ENCODE measurements at places on chromosomes 1 and 21.

GRCh38 chr1:5972198-5972520, 20.1 kb downstream of the NPHP4 start:
- no peak for DNase-seq

GRCh38 chr1:82598812-82599211, 798.1 kb downstream of the ADGRL2 start:
- DNase-seq: no peak

GRCh38 chr1:29527314-29528004, 291.1 kb downstream of the PTPRU start:
- DNase-seq: no peak

- no peak for DNase-seq
Observed at GRCh38 chr1:79193211-79194079, 186.9 kb upstream of the ADGRL4 start.

DNA sequence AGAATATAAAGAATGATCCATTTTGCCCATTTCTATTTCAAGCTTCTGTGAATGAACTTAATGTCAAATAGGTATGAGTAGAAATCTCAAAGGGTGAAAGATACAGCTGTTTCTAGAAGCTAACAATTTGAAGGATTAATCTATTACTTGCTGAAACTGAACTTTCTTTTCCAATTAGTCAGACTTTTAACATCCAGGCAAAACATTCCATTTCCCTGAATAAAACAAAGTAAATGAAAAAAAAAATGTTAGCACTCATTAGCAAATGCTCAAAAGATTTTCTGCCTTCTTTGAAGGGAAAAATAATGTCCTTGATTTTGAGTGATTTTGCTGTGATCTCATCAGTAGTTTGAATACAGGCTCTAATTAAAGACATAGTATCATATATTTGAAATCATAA, 447.6 kb upstream of the PRMT6 start:
- DNase-seq: no peak

DNA sequence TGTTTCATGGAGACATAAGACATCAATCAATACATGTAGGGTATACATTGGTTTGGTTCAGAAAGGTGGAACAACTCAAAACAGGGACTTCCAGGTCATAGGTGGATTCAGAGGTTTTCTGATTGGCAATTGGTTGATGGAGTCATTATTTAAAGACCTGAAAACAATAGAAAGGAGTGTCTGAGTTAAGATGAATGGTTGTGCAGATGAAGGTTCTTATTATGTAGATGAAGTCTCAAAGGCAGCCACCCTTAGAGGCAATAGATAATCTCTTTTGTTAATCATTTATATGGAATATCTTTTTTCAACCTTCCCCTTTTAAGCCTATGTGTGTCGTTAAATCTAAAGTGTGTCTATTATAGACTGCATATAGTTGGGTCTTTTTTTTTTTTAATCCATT, 67.8 kb upstream of the LYPLAL1 start:
- no peak for DNase-seq

DNA sequence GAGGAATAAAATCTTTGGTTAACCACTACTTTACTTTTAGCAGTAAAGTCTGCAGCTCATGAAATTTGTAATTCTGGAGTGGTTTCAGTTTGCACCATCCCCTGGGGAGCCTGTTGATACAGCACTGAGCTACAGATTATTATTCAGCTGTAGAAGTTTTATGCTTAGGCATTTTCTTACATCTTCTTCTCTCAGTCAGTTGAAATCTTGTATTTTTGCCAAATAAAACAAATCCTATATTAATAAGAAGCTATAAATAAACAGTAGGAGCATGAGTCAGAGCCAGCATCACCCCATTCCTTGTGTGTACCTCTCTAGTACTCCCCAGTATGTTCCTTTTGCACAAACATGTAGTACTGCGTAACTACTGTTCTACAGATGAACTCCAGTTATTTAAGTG, 118.9 kb downstream of the ATF6 start:
- DNase-seq: no peak

DNA sequence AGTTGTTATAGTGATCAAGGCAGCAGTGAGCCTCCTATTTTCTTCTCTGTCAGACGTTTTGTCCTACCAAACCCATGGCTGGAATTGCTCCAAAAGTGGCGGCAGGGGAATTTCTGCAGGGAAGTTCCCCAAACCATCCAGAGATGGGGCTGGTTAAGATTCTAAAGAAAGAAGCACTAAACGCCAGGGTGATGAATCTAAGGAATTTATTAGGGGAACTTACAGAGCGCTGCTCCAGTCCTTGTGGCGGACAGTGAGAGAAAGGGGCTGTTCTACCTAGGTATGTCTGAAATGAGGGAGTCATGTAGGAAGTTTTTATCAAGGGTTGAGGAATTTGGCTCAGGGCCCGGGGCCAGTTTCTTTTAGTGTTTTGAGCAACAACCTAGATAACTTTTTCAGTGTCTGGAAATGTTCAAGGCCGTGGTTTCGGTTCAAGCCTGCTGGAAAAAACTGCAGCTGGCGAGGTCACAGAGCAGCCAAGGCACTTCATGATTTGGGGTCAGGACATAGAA, 222.4 kb upstream of the B3GALT2 start:
- no peak for DNase-seq

DNA sequence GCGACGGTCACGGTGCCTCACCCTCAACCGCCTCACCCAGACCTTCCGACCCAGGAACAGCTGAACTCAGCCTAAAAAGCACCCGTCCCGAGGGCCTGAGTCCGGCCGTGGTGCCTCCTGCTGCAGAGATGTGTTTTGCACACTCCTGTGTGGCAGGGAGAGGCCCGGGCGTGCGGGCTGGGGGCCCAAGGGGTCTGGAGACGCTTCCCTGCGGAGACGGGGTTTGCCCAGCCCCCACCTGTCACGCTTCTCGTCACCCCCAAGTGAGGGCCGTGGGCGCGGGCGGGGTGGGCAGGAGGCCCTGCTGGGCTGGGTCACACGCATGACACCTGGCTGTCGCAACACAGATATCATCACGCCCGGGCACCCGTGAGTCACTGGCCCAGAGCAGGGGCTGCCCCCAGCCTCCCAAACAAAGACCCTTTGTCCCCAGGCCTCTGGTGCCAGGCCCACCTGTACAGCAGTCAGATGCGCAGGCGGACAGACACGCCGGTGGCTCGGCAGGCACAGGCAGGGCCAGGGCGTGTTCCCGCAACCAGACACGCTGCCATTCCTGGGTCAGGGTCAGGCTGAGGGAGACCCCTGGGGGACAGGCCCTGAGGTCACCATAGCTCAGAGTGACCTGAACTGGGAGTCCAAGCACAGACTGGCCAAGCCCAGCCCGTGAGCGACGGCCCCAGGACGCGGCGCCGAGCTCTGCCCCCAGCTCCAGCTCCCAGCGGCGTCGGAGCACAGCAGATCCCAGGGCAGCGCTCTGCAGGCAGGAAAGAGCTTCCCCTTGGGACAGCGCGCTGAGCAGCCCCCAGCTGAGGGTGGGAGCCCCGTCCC, 6.1 kb downstream of the B3GALT6 start:
- DNase-seq: no peak

DNA sequence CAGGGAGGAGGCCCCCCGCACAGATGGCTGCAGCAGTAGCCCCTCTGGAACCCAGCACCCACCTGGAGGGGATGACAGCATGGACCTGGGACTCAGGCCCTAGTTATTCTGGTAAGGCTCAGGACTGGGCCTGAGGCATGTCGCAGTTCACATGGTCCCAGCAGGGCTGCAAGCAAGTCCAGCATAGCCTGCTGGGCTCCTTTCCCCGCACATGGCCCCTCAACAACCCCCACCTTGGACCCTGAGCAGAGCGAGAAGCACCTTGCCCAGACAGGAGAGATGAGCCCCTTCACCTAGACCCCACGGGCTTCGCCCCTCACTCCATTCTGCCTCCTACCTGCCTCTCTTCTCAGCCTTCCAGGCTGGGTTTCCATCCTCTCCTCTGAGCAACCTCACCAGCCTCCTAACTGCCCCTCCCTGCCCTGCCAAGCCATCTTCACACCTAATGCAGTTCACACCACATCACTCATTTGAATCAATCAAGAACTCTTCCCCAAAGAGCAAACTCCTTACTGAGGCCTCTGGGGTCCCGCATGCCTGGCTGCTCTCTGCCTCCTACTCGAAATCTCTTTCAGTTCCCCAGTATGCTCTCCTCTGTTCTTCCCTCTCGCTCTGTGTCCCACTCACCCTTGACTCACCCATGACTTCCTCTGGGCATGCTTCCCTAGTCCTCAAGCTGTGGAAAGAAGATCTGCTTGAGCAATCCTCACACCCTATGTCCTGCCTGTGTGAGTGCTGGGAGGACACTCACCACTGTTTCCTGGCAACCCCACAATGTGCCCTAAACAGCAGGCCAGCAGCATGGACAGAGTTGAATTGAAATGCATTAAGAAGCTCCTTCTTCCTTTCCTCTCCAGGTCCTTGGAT, 9.4 kb upstream of the THEMIS2 start:
- no peak for DNase-seq

DNA sequence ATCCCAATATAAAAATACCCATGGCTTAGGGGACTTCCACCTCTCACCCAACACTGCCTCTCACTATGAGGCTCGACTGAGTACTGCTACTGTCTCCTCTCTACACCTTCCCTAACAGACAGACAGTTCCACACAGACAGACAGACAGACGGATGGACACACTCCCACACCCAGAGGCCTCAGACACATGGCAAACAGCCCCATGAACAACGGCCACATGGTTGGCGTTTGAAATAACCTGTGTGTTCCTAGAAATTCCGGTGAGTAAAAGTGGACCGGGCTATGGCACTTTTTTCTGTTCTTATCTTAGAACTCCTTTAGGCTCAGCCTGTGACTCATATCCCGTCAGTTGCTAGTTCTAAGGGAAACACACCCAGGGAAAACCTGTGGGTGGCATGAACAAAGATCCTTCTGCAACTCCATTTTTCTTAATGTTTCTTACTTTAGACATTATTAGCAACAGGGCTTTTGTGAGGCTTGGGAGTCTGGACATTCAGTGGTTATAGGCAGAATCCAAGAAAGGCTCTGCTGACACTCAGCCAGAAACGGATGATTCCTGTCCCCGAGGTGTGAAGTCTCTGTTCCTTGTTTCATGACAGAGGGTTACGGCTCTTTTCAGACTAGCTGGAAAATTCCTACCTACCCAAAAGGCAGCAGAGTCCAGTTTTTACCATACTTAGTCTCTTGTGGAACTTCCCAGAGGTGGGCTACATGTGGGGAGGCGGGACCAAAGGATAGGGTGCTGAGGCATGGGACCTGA, 90.5 kb upstream of the TLR5 start:
- DNase-seq: no peak

- DNase-seq: no peak
Observed at GRCh38 chr1:31880957-31881687, 57.0 kb downstream of the PTP4A2 start.

GRCh38 chr1:112536561-112536960, 27.8 kb downstream of the WNT2B start:
- no peak for DNase-seq

DNA sequence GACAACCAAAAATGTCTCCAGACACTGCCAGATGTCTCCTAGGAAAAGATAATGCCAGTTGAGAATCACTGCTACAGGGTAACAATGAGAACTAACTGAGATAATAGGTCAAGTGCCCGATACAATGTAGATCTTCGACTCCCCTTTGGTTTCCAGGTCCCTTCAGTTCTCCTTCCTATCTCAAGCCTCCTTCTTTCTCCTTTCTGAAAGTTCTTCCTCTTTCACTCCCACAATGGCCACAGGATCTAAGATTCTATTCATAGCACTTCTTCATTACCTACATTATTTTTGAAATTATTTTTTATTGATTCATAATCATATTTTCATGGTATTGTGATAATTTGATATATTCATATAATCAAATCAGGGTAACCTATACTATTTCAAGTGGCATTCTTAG, 6.3 kb downstream of the PFDN2 start:
- DNase-seq: no peak

- no peak for DNase-seq
Observed at GRCh38 chr1:149937759-149938158, 1.1 kb upstream of the MTMR11 start.

GRCh38 chr1:180083164-180083563, 71.5 kb upstream of the QSOX1 start:
- DNase-seq: no peak
